ENCODE measurements at places on chromosomes 5 and 9.

DNA sequence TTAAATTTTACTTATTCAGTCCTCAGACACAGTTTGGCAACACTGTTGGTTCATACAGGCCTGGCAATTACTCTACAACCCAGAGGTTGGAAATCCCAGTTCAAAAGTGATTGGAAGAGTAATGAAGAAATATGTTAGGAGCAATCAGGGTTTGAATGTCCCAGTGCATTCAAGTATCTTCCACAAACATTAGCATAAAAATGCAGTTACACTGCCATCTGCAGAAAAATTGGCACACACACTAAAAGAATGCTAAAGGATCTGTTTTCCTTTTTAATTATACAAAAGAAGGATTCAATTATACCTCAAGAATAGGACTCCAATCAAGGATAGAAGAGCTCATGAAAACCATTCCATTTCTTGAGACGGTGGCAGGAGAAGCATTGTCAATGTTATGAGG is 130.2 kb downstream of the DNAH5 start:
- H3K27ac ChIP-seq: no peak overlapping the region
- H3K27me3 ChIP-seq: no peaks in the 10 kb centered on the region
- H3K4me3 ChIP-seq: no peak overlapping the region
- no peaks in the 10 kb centered on the region for H3K4me1 ChIP-seq

DNA sequence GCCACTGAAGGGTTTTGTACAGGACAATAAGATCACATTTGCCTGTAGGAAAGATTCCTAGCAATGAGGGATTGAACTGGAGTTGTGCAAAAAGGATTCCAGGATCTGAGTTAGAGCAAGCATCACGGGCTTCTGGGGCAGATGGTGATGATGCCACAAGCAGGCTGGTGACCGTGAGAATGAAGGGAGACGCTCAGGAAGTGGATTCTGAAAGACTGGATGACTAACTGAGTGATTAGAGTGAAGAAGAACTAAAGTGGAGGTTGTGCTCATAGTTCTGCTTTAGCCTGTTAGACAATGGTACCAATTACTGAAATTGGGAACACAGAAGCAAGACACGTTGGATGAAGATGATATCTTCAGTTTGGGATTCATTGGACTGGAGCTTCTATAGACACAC is 168.2 kb downstream of the CD180 start:
- no peak overlapping the region for H3K4me3 ChIP-seq
- H3K27me3 ChIP-seq: no peaks in the 10 kb centered on the region
- peaks cover 6% of the 10 kb centered on the region for H3K4me1 ChIP-seq
- no peak for DNase-seq
- H3K36me3 ChIP-seq: no peaks in the 10 kb centered on the region

- H3K36me3 ChIP-seq: no peaks in the 10 kb centered on the region
- no peak overlapping the region for H3K4me3 ChIP-seq
- H3K4me1 ChIP-seq: no peaks in the 10 kb centered on the region
- DNase-seq: no peak
- H3K27ac ChIP-seq: no peak overlapping the region
- H3K27me3 ChIP-seq: no peaks in the 10 kb centered on the region
Observed at GRCh38 chr9:115422932-115423440, 305.0 kb upstream of the TNC start.

DNA sequence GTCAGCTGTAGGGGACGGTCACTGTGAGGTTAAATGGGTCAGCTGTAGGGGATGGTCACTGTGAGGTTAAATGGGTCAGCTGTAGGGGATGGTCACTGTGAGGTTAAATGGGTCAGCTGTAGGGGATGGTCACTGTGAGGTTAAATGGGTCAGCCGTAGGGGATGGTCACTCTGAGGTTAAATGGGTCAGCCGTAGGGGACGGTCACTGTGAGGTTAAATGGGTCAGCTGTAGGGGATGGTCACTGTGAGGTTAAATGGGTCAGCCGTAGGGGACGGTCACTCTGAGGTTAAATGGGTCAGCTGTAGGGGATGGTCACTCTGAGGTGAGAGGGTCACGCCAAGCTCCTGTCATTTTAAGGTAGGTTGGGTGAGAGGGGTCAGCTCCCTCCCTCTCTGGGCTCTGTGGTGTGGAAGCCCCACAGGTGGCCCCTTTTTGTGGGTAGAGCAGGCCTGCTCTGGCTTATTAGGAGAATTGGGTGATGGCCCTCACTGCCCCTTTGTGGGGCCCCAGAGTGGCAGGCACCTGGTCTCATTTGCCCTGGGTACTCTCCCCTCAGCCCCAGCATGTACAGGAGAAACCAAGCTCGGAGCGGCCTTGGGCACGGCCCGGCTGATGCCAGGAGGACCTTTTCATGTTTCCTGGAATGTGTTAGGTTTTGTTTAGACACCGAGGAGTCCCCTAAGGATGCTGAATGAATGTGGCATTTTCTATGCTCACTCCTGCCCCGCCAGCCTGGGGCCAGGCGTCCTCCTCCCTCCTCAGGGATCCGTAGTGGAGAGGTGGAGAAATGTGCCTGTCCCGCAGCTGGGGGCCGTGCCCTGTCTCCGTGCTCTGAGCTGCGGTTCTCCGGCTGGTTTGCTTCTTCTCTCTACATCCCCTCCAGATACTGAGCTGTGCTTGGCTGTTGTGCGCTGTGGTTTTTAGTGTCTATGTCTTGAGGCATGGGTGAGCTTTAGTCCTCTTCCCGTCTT is 31.4 kb downstream of the AHRR start:
- H3K4me3 ChIP-seq: no peak overlapping the region
- no peaks in the 10 kb centered on the region for H3K4me1 ChIP-seq
- H3K27ac ChIP-seq: no peak overlapping the region
- H3K27me3 ChIP-seq: peaks cover 12% of the 10 kb centered on the region
- H3K36me3 ChIP-seq: no peaks in the 10 kb centered on the region

DNA sequence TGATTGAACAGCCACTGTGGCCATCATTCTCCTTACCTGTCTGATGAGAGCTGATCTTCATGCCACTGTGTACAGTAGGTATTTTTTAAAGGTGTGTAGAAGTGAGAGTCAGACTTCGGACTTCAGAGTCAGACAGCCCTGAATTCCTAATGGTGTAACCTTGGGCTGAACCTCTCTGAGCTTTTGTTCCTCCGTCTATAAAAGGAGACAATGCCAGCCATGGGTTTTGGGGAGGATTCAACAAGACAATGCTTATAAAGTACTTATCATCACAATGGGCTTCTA is 18.7 kb downstream of the GSN start:
- H3K27me3 ChIP-seq: no peaks in the 10 kb centered on the region
- H3K27ac ChIP-seq: no peak overlapping the region
- H3K36me3 ChIP-seq: peaks cover 9% of the 10 kb centered on the region
- no peak overlapping the region for H3K4me3 ChIP-seq
- no peak for DNase-seq
- peaks cover 40% of the 10 kb centered on the region for H3K4me1 ChIP-seq
